Suppressor macrophage treated with lipopolysaccharide for 4 hours (primary cell): ENCODE measurements at places on chromosomes 3 and 15.

- peak; percentile 52 for DNase-seq
These were observed 4.4 kb upstream of the RASA2 start for GRCh38 chr3:141482245-141482922.

- peak; percentile 51 for DNase-seq
These were observed 51.8 kb downstream of the CHST2 start for GRCh38 chr3:143171141-143171980.

DNA sequence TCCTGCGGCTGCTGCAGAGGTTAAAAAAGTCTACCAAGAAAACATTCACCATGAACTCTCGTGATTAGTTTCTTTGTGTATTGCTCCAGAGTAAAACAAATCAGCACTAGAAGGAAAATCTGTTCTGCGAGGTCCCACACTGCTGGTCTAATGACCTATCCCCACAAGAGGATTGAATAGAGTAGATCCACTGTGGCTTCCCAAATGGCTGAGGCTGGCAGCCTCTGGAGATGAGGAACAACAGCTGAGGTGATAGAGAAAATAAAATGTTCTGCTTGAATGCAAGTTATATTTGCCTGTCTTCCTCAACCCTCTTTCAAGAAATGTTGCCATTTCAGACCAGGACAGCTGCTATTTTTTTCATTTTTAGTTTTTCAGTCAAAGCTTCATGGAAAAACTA lies 883.3 kb downstream of the CADM2 start:
- no peak for DNase-seq

GRCh38 chr3:46574243-46574646 lies 8.1 kb upstream of the LRRC2 start:
- no peak for DNase-seq
